Stomach (tissue), 19 donors: ENCODE measurements at places on chromosomes 4 and X. TPM values are rescaled to one million over a fixed set of nuclear protein-coding genes. Genes with fewer than 3 reads are reported as not detected.
A peak's percentile ranks its signal among the peaks of the same experiment; 100 is the strongest.

GRCh38 chrX:44816367-44816766 lies 27.5 kb upstream of the DUSP21 start:
- DNase-seq, result no peak

DNA sequence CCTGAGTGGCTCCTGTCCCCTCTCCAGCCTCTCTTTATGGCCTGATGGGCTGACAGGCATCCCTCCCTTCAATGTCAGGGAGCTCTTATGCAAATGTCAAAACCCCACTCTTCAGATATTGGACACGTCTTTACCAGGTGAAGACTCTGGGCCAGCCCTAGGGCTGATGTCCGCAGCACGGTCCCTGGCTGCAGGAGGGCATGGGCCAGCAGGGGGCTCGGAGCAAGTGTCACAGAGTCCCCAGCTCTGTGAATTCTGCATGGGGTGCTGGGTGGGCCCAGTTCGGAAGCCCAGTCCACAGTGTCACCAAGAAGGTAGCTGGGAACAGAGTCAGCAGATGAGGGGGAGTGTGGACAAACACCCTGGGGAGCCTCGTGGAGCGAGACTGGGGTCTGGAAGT lies 39.6 kb upstream of the PSAPL1 start:
- DNase-seq, result no peak

The PCYT1B gene
- 0.28 TPM for polyA plus RNA-seq

GRCh38 chr4:33882246-33882990 lies 2361.9 kb downstream of the ARAP2 start:
- no peak for DNase-seq

GRCh38 chr4:156832886-156833285 lies 138.7 kb downstream of the PDGFC start:
- no peak for DNase-seq

- no peak for DNase-seq
Observed at GRCh38 chrX:5163663-5164062, 1065.0 kb downstream of the NLGN4X start.

DNA sequence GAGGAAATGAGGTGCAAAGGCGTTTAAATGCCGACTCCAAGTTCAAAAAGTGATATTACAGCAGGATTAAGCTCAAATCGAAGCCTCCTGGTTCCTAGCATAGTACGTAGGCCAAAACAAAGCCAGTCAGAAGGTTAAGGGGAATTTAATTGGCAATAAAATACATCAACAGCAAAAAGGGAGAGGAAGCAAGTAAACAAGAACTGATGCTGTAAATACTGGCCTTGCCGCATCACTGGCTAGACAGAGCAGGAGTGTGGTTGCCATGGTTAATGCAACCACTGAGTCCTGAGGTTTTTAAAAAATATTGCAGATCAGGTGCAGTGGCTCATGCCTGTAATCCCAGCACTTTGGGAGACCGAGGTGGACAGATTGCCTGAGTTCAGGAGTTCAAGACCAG lies 63.2 kb upstream of the FBXW7 start:
- no peak for DNase-seq

GRCh38 chr4:184649971-184650855 lies 675 bp downstream of the PRIMPOL start:
- peak; percentile 70 for DNase-seq
